Stimulated activated CD4-positive, alpha-beta T cell treated with anti-CD3 and anti-CD28 coated beads, TNF-alpha, amount 100 ng/mL, for 4 hours (primary cell): ENCODE measurements at places on chromosomes 4 and X.

DNA sequence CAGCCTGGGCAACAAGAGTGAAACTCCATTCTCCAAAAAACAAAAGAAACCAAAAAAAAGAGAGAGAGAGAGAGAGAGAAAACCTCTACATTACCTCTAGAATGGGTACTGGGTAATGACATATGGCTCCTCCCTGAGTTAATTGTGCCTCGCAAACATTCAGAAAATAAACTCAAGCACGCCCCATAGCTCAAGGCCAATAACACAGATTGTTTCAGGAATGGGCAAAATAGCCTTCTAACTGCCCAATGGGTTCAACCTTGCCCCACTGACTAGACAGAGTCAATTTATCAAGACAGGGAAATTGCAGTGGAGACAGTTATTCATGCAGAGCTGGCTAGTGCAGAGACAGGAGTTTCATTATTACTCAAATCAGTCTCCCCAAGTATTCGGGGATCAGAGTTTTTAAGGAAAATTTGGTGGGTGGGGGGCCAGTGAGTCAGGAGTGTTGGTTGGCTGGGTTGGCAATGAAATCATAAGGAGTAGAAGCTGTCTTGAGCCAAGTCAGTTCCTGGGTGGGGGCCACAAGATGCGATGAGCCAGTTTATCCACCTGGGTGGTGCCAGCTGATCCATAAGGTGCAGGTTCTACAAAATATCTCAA lies 25.1 kb downstream of the NIPAL1 start:
- no peak for DNase-seq

- no peak for DNase-seq
Observed at GRCh38 chr4:70984106-70984505, 9.3 kb upstream of the DCK start.

- DNase-seq: no peak
Observed at GRCh38 chr4:53714236-53715140, 123.2 kb upstream of the LNX1 start.

GRCh38 chr4:163587867-163588266 lies 93.4 kb downstream of the TMA16 start:
- no peak for DNase-seq

DNA sequence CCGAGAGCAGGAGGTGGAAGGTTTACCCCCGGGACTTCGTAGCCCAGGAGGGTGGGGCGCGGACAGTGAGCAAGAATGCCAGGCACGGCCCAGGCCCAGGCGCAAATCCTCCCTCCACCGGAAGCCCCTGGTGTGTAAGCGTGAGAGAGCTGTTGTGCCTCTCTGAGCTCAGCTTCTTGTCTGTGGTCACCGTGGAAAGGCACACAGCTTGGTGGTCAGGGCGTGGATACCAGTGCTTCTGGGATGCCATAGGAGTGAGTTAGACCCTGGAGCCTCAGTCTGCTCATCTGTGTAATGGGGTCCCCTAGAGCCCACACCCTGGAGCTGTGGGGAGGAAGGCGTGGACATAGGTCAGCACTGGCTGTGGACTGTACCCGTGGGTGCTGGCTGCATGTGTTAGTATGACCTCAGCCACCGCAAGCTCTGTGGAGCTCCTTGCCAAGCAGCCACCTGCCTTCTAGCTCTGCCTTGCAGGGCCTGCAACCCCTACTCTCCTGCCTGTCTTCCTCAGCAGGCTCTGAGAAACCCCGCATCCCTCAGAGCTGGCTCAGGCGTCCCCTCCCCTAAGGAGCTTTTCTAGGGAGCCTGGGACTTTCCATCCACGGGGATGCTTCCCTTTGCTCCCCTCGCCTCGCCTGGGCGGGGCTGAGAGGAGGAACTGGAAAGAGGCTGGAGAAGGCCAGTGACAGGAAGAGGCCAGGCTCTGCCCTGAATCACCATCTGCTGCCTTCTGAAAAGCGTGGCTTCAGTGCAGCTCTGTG lies 28.0 kb upstream of the AFAP1 start:
- no peak for DNase-seq

DNA sequence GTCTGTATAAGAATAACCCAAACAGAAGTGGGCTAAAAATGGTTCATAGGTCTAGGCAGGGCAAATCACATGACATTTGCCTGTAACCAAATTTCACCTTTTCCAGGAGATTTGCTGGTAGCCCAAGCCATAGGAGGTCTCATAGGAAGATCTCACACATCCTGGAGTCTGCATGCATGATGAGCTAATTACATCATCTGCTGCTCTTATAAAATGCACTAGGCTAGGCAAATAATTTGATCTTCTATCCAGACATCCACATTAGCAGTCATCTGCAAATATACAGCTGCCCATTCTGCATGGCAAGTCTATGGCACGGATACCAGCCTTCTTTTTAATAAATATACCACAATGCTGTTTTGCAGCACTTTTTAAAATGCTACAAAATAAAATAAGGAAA lies 87.2 kb downstream of the MAPK10 start:
- DNase-seq: no peak

- no peak for DNase-seq
Observed at GRCh38 chr4:138113819-138114400, 128.2 kb downstream of the SLC7A11 start.

DNA sequence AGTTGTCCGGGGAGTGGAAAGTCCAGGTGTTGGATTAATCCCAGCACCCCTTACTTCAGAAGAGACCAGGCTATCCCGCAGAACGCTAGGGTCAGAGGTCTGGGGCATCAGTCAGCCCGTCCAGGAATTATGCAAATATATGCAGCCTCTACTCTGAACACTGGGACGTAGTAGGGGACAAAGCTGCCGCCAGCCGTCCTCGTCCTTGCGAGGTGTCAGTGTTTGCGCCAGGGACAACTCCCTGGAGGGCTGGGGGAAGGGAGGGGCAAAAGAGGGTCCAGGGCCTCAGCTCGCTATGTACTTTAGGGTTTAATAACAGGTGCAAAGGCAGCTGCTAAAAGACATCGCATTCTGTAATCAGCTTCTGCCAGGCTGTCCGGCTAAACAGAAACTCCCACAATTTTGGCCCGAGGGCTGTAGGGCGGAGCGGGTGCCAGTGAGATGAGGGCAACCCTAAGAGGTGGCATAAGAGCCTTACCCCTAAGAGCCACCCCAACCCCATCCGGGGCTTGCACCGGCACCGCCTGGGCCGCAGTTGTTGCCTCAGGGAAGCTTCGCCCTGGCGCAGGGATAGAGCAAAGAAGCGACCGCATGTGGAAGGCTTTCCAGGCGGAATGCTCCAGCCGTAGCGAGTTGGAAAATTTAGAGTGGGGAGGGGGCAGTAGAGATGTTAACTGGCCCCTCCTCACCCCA lies 8.4 kb downstream of the HAND2 start:
- DNase-seq: no peak

DNA sequence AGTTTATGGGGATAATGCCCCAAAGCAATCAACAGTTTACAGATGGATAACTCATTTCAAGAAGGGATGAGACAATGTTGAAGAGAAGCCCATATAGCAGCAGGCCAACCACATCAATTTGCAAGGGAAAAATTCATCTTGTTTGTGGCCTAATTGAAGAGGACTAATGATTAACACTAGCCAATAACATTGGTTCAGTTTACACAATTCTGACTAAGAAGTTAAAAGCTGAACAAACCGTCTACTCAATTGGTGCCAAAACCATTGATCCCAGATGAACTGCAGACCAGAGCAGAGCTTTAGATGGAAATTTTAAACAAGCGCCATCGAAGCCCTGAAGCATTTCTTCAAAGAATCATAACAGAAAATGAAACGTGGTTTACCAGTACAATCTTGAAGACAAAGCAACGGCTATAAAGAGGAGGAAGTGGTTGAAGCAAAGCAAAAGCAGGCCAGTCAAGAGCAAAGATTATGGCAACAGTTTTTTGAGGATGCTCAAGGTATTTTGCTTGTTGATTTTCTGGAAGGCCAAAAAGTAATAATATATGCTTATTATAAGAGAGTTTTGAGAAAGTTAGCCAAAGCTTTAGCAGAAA lies 20.5 kb upstream of the BLTP1 start:
- DNase-seq: no peak

GRCh38 chrX:10526451-10526850 lies 93.9 kb downstream of the MID1 start:
- no peak for DNase-seq

- peak; percentile 52 for DNase-seq
Observed at GRCh38 chr4:1693131-1693896, 9.2 kb upstream of the FAM53A start.

DNA sequence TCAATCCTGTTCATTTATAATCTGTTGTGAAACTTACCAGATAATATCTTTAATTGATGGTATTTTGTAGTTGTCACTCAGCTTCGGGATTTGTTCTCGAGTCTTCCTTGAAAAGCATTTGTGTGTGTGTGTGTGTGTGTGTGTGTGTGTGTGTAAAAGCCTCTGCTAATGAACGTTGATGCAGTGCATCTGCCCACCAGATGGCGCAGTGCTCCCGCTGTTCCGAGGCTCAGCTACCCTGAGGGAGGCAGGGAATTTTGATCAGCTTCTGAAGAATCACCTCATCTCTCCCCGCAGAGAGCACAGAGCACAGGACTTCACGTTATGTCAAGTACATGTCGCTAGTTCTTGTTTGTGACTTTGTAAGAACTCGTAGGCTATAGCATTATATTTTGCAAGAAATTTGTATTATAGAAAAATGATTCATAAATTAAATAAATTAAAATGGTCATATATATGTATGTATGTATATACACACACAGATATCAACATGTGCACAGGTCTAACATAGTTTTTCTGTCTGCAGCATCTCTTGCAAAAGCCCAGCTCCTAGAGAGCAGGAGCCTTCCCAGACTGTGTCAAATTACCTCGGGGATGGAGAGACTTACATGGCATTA lies 316.7 kb upstream of the IGFBP7 start:
- DNase-seq: no peak

DNA sequence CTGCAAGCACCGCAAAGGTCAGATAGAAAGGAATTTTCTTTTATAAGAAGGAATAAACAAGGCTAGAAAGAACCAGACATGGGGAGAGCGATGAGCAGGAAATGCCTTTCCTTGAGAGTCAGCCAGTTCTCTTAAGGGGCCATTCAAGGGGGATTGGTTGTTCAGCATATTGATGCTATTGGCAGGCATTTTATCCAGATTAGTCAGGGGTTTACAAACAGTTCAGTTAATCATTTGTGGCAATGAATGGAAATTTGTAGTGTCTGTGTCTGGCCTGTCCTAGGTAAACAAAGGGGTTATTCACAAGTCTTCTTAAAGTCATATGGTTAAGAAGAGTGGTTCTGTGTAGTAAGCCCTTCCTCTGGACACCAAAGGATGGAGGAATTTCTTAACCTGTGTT lies 184.7 kb upstream of the FRMPD4 start:
- no peak for DNase-seq

- DNase-seq: no peak
Observed at GRCh38 chrX:1455948-1456280, 3.2 kb upstream of the ASMTL start.

- DNase-seq: no peak
Observed at GRCh38 chr4:104719539-104720230, 225.0 kb upstream of the CXXC4 start.

GRCh38 chrX:69496183-69496582 lies 7.9 kb upstream of the NALF2 start:
- DNase-seq: no peak

DNA sequence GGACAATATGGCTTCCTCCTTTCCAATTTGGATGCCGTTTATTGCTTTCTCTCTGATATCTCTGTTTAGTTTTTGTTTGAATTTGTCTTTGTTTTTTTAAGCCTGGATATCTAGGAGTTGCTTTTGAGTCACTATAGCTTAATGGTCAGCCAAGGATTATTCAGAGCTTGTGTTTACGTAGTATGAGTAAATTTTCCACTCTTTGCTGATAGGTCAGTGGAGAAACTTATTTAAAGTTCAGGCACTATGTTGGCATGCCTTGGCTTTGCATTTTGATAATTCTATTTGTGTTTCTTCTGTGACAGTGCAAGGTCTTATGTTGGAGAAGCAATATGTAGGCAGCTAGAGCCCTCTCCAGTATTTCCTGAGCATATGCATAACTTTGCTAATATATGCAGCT lies 315.2 kb downstream of the GRID2 start:
- no peak for DNase-seq

GRCh38 chr4:119932277-119932676 lies 134.4 kb downstream of the MAD2L1 start:
- DNase-seq: no peak

DNA sequence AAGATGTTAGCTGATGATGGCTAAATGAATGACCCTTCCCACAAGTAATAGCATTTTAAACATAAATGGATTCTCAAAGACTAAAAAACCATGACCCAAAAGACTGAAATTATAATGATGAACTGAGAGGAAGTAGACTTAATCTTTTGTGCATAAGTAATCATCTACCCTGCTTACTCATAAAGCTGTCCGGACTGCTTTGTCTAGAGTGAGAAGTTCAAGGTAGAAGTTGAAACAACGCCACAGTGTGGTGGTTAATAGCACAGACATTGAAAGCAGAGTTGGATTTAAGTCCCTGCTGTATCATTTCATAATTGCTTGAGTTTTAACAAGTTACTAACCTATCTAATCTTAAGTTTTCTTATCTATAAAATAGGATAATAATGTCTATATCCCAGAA lies 346.6 kb downstream of the CENPC start:
- DNase-seq: no peak

DNA sequence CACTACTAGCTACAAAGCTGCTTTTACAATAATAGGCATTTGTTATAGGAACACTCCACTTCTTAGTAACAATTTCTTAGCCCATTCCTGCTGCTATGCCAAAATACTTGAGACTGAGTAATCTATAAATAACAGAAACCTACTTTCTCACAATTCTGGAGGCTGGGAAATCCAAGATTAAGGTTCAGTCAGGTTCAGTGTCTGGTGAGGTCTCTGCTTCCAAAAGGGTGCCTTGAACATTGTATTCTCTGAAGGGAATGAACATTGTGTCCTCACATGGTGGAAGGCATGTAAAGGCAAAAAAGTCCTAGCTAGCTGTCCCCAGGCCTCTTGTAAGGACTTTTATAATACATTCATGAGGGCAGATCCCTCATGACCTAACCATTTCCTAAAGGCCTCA lies 7.0 kb downstream of the SLC9B1 start:
- no peak for DNase-seq

GRCh38 chr4:16745009-16745635 lies 153.3 kb downstream of the LDB2 start:
- no peak for DNase-seq

DNA sequence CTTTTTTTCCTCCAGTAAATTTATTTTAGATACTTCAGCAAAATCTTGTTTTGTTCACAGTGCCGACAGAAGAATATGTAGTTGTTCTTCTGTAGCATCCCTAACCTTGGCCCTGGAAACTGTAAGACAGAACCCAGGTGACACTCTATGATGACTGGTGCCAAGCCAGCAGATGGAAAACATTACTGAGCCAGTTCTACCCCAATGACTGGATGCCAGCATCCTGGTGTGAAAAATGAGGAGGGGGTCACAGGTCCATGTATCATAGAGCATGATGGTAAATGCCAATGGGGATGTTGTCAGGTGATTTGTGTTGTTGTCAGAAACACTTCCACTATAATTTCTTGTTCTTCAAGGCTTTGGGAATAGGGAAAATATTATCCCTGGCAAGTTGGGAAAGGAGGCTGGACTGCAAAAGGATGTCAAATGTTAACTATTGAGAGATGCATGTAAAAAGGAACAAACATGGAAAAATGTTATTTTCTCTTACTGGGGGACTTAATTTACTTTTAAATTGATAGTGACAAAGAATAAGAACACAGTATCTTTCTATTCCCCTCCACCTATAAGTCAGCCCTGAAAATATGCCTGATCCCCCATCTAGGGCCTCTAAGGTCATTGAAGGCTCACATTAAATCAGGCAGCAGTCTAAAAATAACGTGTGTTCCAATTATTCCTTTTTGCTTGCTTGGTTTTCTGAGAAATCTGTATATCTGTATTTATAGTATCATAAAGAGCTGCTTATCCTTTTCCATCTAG lies 159.8 kb downstream of the RASL11B start:
- DNase-seq: no peak

- DNase-seq: no peak
Observed at GRCh38 chrX:2965965-2966364, 36.8 kb upstream of the ARSD start.
